Activated T-helper 1 cell treated with Interleukin-2 at 50 U/mL for 16 hours (primary cell): ENCODE measurements at places on chromosomes 13 and 19.

GRCh38 chr19:46388311-46389095 is 24.9 kb downstream of the CCDC8 start:
- no peak for DNase-seq

DNA sequence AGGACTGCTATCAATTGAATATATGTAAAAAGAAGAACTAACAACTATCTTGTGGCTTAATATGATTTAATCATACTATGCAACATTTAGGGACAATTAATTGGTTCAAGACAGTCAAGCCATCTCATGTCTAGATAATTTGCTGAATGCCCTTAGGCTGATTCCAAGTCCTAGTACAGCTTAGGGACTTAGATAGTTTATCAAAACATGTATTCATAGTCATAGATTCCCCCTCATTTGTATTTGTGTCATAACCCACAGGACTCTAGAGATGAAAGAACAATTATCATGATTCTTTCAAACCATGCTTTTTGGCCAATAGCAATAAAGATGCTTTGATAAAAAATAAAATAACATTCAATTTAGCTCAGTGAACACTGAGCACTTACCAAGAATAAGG is 607.6 kb downstream of the SLITRK1 start:
- no peak for DNase-seq

DNA sequence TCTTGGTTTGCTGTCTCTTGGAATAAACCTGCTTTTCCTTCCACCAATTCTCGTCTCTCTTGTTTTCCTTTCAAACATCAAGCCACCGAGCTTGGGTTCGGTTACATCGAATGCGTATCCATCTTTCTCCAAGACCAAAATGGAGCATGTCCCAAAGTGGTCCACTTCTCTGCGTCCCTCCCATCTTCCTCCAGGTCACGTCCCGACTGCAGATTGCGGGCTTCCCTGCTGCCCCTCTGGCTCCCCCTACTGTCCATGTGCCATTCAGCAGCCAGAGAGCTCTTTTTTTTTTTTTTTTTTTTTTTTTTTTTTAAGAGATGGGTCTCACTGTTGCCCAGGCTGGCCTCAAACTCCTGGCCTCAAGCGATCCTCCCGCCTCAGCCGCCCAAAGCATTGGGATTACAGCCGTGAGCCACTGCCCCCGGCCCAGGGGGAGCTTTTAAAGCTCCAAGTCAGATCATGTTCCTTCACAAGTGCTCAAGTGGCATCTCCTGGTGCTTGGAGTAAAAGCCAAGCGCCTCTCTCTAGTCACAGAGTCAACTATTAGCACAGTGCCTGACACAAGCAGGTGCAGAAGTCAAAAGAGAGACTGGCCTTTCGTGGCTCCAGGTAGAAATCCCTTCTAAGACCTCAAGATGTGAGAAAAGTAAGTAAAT is 10.0 kb downstream of the COL5A3 start:
- DNase-seq: peak; percentile 27

DNA sequence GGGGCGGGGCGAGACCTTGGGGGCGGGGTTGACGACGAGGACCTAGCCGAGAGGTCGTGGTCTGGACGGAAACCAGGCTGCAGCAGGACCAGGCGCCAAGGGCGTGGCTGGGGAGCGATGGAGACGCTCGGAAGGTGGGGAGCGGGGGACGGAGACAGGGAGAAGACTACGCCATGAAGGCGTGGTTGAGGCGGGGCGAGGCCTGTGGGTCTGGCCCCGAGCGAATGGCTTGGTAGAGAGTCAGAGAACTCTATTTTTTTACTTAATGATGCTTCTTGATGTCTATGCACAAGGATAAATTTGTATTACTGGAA is 674 bp upstream of the FBXL12 start:
- no peak for DNase-seq

DNA sequence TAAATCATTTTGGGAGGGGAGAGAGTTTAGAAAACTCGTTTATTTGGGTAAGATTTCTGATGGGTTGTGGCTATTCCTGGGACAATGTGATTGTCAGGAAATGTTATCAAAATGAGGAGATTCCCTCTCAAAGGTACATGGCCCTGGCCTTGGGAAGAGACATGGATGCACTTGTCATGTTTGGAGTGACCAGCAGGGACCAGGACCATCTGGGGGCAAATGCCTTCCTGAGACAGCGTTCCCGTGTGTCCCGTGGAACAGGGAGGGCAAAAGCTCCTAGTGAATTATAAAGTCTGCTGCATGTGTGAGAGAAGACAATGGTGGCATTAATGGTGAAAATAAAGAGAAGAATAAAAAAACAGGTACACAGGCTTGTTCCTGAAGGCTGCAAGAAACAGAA is 317.3 kb downstream of the ZNF536 start:
- DNase-seq: no peak

- DNase-seq: no peak
These were observed 374.5 kb downstream of the KCNRG start for GRCh38 chr13:50389726-50390125.

- DNase-seq: no peak
These were observed 339.7 kb downstream of the MTUS2 start for GRCh38 chr13:29159871-29160270.

DNA sequence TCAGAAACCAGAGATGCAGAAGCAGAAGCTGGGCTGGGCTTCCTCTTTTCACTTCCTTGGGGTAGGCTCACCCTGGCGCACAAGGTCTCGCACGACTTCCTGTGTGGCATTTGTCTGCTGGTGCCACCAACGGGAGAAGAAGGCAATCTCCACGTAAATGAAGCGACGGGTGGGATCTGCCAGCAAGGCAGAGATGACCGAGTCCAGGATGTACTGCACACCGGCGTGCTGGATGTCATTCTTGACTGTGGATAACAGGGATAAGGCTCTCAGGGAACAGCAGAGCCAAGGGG is 1.3 kb downstream of the MAN2B1 start:
- peak; percentile 27 for DNase-seq

DNA sequence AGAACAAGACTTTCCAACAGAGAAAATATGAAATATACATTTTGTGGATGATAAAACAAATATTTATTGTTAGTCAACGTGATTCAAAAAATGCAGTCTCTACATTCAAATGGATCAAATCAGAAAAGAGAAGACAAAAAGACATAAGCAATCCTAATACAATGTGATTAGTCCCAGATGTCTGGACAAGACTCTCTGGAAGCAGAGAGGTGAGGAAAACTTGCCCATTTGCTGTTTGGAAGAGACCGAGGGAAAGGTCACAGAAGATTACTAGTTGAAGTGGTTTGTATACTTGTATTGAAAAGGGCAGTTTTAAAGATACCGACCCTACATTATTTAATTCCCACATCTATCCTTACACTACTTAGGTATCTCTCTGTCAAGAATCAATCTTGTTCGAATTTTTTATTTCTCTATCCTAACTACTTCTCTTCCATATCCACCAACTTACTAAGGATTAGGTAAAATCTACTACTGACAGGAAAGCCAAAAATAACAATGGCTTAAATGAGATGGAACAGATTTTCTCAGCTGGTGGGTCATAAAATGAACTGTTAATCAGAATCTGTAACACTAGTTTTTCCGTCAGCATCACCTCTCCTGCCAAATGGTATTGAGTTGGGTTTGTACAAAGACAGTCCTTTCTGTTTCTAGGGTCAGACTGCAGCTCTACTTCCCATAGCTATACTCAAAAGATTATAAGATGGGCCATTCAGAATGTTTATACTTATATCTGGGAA is 497.1 kb downstream of the DCT start:
- no peak for DNase-seq

DNA sequence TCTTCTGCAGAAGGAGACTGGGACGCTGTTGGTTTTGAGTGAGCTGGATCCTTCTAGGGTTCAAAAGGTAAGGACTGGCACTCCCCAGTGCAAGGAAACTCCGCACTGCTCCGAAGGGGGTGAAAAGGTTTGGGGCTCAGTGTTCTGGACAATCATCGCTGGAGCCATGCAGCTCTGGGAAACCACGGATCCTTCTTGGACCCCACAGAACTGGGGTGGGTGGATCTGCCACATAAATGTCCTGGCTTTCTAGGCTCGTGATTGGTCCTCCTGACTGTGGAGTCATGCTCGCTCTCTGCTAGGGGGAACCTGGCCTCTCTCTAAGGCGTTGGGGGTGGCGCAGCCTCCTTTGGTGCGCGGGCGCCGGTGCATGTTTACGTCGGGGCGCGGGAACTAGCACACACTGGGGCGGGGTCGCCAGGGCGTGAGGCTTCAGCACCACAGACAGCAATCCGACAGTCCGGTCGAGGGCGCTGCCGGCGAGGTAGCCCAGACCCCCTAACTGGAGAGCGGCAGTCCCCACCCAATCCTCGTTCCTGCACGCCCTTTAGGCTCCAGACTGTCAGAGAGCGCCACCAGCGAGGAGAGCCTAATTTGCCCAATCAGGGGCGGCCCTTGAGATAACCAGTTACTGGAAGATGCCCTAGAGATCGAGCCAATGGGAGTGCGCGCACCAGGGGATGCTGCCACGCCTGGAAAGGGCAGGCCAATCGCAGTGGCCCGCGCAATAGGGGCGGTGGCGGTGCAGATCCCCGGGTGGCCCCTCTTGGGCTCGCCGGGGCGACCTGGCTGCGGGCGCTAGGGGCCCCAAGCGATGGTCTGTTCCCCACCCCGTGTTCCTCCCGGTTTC is 913 bp upstream of the ELAVL3 start:
- DNase-seq: no peak

- no peak for DNase-seq
These were observed 73.8 kb downstream of the SLITRK6 start for GRCh38 chr13:85725433-85725832.

DNA sequence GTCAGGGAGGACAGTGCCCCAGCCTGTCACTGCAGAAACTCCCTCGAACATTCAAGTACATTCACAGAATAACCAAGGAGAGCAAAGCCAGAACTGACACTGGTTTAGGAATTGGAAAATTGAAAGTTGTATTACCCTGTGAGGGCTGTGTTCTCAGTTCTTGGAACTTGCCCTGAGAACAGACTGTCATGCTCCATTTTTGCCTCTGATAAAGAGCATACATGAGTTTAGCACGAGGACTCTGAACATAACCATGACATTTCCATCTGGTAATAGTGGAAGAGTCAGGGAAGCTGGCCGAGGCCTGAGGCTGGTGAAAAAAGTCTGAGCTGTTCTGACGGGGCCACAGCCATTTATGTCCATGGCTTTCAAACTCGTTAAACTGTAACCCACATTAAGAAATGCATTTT is 15.2 kb upstream of the SLC25A30 start:
- DNase-seq: no peak

DNA sequence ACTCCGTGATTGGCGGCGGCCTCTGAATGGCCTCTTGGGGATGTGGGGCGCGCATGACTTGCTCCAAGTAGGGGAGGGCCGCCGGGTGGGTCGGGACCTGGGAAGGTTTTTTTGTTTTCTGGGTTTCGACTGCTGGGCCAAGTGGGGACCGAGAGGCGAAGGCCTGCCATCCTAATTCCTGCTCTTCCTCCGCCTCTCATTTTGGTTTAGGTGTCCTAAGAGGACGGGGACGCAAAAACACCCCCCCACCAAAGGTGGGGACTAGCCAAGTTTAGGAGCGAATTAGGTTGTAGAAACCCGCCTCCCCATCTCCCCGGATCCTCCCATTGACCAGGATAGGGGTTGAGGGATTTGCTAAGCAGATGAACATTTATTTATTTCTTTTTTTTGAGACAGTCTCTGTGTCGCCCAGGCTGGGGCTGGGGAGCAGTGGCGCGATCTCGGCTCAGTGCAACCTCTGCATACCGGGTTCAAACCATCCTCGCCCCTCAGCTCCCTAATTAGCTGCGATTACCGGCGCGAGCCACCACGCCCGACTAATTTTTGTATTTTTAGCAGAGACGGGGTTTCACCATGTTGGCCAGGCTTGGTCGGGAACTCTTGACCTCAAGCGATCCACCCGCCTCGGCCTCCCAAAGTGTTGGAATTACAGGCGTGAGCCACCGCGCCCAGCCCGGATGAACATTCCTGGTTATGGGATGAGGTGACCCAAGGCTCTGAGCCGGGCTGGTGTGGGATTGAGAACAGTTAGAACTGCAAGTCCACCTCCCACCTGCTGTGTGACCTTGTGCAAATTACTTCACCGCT is 838 bp downstream of the PPP2R1A start:
- no peak for DNase-seq

DNA sequence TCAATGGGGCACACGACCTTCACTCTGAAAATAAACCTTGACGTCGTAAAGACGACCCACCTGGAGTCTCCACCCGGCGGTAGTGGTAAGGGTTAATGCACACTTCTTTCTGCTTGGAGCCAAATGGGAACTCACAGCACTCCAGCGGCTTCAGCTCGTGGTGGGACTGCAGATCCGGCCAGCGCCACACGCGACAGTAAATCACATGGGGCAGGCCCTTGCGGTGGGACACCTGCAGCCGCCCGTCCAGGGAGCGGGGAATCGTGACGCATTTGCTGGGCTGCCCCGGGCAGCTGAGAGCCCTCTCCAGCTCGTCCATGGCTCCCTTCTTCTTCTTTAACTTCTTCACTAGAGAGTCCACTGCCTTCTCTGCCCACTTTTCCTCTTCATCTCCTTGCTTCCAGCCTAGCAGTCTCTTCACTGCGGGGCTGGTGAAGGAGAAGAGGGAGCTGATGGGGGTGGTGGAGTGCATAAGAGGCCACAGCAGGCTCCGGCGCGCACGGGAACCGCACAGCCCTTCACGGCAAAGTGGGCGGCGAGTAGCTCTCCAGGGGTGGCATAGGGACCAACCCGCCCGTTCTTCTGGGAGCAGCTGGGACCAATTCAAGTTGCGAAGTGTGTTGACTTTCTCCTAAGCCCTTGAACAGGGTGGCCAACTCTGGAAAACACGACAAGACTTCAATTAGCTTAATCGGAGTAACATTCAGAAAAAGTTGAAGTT is 40.7 kb downstream of the SMAD9 start:
- DNase-seq: no peak

DNA sequence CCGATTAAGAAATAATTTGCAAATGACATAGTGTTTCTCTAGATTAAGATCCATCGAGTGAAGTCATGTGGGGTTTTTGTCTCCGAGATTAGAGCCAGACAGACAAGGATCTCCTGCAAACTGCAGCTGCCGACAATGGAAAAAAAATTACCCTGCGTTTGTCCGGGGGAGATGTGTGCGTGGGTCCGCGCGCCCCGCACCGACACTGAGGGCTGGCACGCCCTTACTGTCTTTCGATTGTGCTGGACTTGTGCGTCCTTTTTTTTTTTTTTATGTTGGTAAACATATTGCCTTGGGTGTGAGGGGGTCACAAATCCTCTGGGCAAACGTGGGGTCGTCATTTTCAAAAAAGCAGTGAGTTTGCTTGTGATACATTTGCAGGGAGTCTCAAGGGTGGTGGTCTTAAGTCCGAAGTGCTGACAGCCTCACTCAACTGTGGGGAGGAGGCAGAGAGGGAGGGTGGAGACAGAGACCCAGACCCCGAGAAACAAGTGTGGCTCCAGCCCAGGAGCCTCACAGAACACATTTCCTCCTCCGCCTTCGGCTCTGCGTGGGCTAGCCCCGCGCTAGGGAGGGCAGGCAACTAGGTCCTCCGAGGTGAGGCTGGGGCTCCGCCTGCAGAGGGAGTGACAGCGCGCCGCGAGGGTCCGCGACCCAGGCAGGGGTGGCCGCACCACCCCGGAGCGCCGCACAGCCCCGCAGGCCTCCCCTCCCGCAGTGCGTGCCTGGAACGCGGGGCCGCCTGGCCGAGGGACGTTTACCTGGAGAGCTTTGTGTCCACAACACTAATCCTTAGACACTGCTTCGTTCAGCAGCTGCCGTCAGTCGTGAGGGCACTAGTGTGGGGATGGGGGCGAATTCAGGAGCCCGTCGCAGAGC is 11.7 kb upstream of the SOX1 start:
- no peak for DNase-seq

GRCh38 chr19:45094137-45094536 is 1.2 kb downstream of the PPP1R37 start:
- no peak for DNase-seq
